Ammon's horn (tissue), 1 donor: ENCODE measurements at places on chromosomes 13 and 19.
A peak's percentile ranks its signal among the peaks of the same experiment; 100 is the strongest.

- no peak for DNase-seq
Measured at GRCh38 chr13:45482571-45483173, 17.9 kb downstream of the COG3 start.

- no peak for DNase-seq
Measured at GRCh38 chr13:100403675-100404074, 184.9 kb downstream of the GGACT start.

- no peak for DNase-seq
Measured at GRCh38 chr19:33878910-33879810, 82.5 kb downstream of the KCTD15 start.

DNA sequence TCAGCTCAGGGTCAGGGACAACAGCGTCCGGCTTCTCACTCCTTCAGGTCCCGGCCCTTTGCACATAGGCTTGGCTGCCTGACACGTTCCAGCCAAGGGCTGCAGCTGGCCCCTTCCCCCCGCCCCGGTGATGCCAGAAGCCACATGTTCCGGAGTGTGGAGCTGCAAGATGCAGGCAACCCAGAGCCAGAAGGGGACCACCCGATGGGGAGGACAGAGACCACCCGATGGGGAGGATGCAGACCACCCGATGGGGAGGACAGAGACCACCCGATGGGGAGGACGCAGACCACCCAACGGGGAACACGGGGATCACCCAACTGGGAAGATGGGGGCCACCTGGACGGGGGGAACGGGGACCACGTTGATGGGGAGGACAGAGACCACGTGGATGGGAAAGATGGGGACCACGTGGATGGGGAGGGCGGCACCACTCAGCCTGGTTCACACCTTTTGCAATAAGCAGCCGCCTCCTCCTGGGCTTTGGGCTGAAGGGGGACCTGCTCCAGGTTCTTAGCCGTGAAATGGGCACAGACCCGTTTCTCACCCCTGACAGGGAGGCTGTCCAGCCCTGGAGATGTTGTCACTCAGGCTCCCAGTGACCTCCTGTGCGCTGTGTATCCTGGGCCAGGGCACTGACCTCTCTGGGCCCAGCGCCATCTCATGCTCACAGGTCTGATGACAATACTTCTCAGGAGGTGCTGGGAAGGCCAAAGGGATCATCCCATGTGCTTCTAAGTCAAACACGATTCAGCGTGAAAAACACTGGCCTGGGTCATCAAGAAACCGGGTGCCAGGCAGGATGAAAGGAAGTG is 34.5 kb downstream of the C13orf46 start:
- DNase-seq, result no peak

DNA sequence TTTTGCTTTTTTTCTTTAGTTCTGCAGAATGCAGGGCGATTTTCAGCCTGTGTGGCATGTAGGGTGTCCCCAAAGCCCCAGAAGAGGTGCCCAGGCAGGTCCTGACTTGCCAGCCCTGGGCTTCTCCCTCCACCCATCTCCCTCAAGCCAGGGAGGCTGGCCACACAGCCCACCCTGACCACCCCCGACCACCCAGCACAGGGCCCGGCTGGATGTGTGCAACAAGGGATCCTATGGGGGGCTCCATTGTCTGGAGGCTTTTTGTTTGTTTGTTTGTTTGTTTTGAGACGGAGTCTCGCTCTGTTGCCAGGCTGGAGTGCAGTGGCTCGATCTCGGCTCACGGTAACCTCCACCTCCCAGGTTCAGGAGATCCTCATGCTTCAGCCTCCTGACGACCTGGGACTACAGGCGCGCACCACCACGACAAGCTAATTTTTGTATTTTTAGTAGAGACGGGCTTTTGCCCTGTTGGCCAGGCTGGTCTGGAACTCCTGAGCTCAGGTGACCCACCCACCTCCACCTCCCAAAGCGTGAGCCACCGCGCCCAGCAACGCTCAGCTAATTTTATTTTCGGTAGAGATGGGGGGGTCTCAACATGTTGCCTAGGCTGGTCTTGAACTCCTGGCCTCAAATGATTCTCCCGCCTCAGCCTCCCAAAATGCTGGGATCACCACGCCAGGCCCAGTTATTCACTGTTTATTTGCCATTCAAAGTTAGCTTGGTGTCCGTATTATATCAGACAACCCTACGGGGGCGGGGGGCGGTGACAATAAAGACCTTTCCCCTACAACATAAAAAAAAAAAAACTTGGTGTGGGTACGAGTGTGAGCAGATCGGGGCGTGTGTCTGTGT is 7.8 kb upstream of the MKNK2 start:
- no peak for DNase-seq

DNA sequence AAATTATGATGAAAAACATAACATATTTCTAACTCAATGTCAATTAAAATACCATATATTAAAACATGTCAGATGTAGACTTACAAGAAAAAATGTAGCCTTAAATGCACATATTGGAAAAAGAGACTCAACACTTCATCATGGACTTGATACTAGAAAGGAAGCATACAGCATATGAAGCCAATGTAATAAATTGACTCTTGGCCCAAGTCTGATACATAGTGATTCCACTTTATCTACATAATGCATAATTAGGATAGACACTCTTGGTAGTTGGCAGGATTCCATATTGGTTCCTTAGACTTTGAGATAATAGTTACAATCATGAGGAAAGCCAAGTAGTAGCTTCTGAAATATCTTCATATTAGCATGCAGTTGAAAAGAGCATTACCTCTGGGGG is 1067.0 kb downstream of the PCDH17 start:
- DNase-seq, result no peak

DNA sequence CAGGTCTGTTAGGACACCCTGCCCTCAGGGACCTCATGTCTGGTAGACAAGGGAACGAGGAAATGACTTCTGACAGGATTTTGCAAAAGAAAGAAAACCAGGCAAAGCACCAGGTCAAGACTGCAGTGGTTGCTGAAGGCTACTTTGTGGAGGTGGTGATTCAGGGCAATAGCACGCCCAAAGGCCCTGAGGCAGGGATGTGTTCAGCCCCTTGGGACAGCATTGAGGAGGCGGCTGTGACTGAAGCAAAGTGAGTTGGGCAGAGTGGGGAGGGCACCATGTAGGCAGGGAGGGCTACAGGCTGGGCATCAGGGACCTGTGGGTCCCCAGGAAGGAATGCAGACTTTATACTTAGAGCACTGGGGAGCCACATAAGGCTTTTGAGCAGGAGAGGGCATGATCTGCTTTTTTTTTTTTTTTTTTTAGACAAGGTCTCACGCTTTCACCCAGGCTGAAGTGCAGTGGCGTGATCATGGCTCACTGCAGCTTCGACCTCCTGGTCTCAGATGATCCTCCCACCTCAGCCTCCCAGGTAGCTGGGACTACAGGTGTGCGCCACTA is 10.8 kb upstream of the HOMER3 start:
- DNase-seq, result no peak

DNA sequence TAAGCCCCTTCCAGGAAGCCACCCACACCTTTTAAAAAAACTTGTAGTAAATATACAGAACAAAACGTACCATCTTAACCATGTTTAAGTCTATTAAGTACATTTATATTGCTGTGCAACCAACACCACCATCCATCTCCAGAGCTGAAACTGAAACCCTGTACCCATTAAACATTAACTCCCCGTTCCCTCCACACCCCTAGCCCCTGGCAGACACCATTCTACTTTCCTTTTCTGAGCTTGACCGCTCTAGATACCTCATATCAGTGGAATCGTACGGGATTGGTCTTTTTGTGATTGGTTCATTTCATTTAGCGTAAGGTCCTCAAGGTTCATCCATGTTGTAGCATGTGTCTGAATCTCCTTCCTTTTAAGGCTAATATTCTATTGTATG is 13.0 kb upstream of the SPATA13 start:
- DNase-seq, result no peak

DNA sequence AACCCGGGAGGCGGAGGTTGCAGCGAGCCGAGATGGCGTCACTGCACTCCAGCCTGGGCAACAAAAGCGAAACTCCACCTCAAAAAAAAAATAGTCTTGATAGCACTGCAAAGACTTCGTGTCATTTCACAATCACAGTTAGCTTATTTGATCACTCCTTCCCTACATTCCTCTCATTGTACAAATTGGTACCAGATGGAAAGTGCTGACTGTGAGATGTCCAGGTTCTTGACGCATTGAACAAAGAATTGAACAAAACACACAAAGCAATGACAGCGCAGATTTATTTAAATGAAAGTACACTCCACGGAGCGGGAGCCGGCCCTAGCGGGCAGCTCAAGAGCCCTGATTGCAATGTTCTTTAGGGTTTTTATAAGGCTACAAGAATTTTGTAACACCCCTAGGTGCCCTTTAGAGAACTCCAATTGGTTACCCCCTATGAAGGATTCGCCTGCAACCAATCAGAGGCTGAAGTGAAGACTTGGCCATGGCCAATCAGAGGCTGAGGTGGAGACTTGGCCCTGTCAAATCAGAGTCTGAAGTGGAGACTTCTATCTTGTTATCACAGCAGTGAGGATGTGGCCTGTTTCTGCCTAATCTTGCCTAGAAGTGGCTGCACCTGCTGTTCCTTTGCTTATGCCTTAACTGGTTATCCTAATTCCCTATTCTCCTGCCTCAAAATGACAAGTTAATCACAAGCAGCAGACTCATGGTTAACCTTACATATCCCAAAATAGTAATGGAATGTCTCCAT is 16.7 kb downstream of the ZNF556 start:
- DNase-seq, result no peak

- no peak for DNase-seq
Measured at GRCh38 chr13:44874886-44875630, 114.2 kb downstream of the NUFIP1 start.

- DNase-seq, result no peak
Measured at GRCh38 chr19:518598-519231, 11.4 kb downstream of the TPGS1 start.

DNA sequence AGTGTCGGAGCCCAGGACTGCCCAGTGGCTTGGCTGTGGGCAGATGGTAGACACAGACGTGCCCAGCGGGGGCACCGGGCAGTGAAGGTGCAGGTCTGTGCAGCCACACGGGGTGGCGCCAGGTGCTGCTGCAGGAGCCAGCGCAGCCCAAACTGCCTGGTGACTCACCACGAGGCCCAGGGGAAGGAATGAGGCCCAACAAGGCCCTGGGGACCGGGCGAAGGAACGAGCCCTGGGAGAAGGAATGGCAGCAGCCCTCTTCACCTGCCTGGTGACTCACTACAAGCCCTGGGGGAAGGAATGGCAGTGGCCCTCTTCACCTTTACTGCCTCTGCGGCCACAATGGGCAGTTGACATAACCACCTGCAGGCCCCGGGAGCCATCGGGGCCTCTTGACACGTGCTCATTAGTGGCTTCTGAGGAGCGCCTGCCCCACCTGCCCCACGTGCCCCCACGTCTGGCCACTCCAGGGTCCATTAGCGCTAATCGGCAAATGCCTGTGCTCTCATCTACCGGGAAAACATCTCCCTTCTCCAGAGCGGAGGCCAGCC is 9.3 kb downstream of the MED16 start:
- no peak for DNase-seq

- DNase-seq, result no peak
Measured at GRCh38 chr19:461721-462551, 1.1 kb upstream of the SHC2 start.

GRCh38 chr19:28956961-28957360 is 256.0 kb downstream of the UQCRFS1 start:
- no peak for DNase-seq

GRCh38 chr19:14473073-14473977 is 1.8 kb downstream of the PTGER1 start:
- no peak for DNase-seq

- no peak for DNase-seq
Measured at GRCh38 chr19:49712397-49712859, 21.5 kb downstream of the CPT1C start.

DNA sequence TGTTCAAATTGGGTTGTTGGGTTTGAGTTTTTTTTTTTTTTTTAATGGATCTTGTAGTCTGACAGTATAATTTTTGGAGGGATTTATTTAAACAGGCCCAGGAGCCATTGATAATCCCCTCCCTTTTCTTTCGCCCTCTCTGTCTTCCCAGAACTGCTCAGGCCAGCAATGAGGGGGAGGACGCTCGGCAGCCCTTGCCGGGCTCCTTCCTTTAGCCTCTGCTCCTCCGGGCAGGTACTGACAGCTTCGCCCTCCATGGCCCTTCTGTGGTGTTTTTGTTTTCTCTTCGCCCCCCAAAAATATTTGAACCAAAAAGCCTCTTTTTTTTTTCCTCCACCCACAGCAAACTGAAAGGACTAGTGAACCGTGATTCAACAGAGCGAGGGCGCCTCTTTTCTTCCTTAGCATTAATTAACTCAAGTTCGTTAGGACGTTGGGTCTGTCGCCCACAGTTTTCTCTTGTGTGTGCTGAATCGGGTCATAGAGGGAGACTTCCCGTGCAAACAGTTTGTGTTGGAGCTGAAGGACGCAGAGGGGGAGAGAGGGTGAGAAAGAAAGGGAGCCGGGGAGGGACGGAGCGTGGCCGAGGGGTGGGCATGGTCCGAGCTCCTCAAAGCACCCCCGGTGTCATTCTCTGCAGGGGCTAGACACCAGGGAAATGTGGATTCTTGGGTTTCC is 21.5 kb downstream of the NFIX start:
- peak; percentile 77 for DNase-seq

GRCh38 chr13:21909331-21909730 is 238.5 kb downstream of the FGF9 start:
- DNase-seq, result no peak

DNA sequence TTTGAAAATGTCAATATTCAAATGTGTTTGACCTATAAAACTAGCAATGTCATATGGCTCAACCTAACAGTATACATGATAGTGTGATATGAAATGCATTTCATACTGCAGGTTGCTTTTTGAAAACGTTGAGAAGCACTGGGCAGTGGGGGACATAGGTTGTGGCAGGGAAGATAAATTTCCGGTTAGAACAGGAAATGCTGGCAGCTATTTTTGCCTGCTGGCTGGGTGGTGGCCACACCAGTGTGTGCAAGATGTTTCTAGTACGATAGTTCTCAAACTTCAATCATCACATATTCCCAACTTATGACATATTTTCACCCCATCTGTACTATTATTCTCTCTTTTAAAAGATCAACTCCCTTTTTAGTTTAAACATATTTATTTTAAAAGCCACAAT is 17.2 kb downstream of the FXYD5 start:
- no peak for DNase-seq

DNA sequence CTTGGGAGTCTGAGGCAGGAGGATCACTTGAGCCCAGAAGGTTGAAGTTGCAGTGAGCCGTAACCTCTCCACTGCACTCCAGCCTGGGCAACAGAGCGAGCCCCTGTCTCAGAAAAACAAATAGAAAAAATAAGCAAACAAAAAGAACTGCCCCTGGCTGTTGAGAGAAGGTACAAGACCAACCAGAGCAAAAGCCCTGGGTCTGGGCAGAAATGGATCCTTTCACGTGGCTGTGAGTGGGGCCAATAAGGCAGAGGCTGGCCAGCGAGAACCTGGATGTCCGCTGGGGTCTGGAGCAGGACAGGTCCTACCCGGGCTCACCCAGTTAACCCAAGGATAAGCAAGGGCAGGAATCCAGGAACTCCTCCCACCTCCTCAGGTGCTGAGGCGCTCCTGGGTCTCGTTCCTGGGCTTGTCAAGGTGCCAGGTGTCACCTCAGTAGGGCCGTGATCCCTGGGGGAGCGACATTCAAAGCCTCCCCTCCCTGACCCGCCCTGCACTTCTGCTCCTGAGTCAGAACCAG is 4.7 kb upstream of the SLC5A5 start:
- DNase-seq, result no peak
